Stimulated activated CD4-positive, alpha-beta T cell treated with anti-CD3 and anti-CD28 coated beads, Interleukin-15, amount 100 ng/mL, for 1 hour (primary cell): ENCODE measurements at places on chromosomes 16 and 17.

DNA sequence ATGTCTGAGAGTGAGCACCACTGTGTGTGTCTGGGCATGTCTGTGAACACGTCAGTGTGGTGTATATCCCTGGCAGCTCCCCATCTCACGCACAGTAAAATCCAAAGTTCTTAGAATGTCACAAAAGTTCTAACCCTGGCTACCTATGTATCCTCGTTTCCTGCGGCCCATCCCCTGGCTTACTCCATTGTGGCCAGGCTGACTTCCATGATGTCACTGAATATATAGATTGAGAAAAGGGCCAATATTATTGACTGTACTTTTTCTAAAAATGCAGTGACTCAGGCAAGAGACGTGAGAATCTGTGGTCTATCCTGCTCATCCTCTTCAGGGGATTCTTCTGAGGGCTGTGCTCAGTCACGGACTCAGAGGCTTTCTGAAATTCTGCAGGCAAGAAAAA lies 963 bp upstream of the METTL22 start:
- DNase-seq: no peak

- DNase-seq: no peak
Measured at GRCh38 chr16:84597528-84597896, 20.4 kb downstream of the COTL1 start.

- DNase-seq: no peak
Measured at GRCh38 chr17:77146246-77146632, 5.5 kb downstream of the SEC14L1 start.

- no peak for DNase-seq
Measured at GRCh38 chr17:16155536-16155935, 59.8 kb downstream of the NCOR1 start.

- no peak for DNase-seq
Measured at GRCh38 chr16:25838724-25839186, 147.0 kb downstream of the HS3ST4 start.

GRCh38 chr17:59776577-59776976 lies 69.1 kb downstream of the VMP1 start:
- no peak for DNase-seq

DNA sequence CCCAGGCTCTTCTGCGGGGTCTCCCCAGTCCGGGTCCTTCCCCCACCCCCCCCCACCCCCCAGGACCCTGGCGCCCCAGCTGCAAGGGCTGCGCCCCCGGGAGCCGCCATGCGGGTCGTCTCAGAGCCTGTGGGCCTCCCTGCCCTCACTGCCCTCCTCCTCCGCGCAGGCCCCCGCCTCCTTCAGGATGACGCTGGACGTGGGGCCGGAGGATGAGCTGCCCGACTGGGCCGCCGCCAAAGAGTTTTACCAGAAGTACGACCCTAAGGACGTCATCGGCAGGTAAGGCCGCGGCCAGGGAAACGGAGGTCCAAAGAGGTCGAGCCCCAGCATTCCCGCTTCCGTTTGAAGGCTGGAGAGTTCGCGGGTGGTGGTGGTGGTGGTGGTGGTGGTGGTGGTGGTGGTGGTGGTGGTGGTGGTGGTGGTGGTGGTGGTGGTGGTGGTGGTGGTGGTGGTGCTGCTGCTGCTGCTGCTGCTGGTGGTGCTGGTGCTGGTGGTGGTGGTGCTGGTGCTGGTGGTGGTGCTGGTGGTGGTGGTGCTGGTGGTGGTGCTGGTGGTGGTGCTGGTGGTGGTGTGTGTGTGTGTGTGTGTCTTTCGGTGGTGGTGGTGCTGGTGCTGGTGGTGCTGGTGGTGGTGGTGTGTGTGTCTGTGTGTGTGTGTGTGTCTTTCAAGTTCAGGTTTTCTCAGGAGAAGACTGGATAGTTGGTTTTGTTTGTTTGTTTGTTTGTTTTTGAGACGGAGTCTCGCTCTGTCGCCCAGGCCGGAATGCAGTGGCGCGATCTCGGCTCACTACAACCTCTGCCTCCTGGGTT lies 615 bp downstream of the PHKG2 start:
- no peak for DNase-seq

GRCh38 chr17:74678541-74678940 lies 34.2 kb downstream of the CD300LF start:
- no peak for DNase-seq

DNA sequence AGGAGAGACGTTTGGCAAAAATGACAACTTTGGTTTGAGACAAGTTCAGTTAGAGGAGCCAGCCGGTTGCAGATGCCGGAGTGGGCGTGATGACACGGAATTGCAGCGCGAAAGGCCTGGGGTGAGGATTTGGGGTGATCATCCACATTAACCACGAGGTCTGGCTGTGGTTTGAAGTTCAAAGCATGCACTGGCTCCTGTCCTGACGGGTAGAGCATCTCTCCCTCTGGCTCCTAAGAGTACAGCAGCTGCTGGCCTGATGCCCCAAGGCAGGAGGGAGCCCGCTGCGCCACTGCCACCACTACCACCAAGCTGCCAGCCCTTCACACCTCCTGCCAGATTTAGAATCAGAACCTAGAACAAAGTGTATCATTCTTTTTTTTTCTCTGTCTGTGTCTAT lies 3.7 kb downstream of the RHBDL3 start:
- no peak for DNase-seq

DNA sequence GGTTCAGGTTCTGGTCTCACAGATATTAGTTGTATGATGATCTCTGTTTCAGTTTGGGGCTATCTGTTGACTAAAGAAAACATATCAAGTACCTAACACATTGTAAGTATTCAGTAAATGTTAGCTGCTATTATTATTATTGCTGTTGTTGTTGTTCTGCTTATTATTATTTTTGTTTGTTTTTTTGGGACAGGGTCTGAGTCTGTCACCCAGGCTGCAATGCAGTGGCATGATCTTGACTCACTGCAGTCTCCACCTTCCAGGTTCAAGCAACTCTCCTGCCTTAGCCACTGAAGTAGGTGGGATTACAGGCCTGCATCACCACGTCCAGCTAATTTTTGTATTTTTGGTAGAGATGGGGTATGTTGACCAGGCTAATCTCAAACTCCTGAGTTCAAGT lies 44.5 kb downstream of the ARHGAP17 start:
- DNase-seq: no peak

DNA sequence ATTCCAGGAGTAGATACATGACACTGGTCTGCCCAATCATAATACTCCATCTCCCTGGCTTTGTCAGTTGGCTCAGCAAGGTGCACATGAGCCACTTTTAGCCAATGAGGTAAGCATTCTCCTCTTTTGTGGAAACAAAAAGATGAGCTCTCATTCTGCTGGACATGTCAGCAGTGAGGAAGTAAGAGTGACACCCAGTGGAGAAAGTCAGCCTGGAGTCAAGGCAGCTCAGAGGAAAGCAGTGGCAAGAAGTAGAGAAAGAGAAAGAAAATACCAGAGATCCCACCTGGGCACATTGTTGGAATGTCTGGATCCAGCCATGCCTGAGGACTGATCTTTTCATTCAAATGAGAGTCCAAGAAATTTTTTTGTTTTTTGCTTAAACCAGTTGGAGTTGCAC lies 496.9 kb upstream of the C16orf82 start:
- no peak for DNase-seq

- no peak for DNase-seq
Measured at GRCh38 chr16:21056396-21056795, 94.2 kb downstream of the DNAH3 start.

GRCh38 chr16:55651841-55652824 lies 3.7 kb upstream of the SLC6A2 start:
- DNase-seq: no peak

DNA sequence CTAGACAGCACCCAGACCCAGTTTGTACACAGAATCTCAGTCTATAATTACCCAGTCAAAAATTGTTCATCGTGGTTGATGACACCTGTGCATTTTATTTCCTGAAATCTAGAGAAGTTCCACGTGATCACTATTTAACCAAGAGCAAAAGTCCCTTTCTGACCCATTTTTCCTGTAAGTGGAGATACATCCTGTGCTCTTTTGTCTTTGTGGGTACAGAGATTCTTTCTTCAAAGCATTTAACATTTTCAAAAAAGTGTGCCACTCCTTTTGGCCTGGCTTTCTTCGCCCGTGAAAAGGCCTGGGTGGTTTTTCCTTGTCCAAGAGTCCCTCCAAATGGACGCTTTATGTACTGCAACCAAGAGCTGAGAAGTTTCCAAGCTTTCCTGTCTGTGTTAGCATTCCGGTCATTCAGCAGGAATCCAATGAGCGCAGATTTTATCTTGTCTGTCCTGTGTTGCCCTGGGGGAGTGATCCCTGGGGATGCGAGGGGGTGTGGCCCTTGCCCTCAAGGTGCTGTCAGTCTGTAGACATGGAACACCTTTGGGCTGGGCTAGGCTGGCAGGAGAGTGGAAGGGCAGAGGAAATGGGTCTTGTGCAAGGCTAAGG lies 161.1 kb upstream of the CACNG5 start:
- DNase-seq: peak; percentile 32

- DNase-seq: no peak
Measured at GRCh38 chr17:17507465-17508011, 11.3 kb upstream of the RASD1 start.

GRCh38 chr17:66541461-66542128 lies 239.2 kb downstream of the PRKCA start:
- no peak for DNase-seq

- DNase-seq: peak; percentile 38
Measured at GRCh38 chr17:46192439-46193150, 634 bp downstream of the KANSL1 start.

DNA sequence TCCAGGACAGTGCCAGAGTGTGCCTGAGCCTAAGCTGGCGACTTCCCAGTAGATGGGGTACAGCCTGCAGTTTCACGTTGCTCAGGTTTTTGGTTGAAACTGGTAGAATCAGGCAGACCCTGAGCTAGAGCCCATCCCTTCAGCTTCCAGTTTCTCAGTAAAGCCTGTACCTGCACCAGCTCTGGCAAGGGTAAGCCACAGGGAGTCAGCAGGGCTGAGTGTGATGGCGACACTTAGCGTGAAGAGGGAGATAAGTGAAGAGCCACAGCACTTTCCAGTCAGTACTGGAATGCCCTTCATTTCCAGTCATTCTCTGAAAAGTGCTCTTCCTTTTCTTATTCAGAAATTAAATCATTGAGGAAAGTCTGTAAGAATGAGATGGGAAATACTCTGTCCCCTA lies 22.4 kb downstream of the PLD6 start:
- DNase-seq: no peak

GRCh38 chr17:55264645-55265298 lies at the start of gene HLF:
Gene HLF (plus strand): TSS chr17:55264960. CDS start chr17:55265485, 525 bp downstream.
- peak; percentile 56 for DNase-seq

- DNase-seq: peak; percentile 37
Measured at GRCh38 chr16:89409161-89409711, 81.1 kb downstream of the ANKRD11 start.

- no peak for DNase-seq
Measured at GRCh38 chr17:62725791-62726249, 82.3 kb downstream of the MARCHF10 start.

GRCh38 chr17:29061036-29061435 lies 18.1 kb downstream of the PIPOX start:
- no peak for DNase-seq

GRCh38 chr17:62388856-62389255 lies 8.5 kb downstream of the EFCAB3 start:
- DNase-seq: no peak

GRCh38 chr17:7922845-7923628 lies 6.6 kb downstream of the KCNAB3 start:
- peak; percentile 75 for DNase-seq

DNA sequence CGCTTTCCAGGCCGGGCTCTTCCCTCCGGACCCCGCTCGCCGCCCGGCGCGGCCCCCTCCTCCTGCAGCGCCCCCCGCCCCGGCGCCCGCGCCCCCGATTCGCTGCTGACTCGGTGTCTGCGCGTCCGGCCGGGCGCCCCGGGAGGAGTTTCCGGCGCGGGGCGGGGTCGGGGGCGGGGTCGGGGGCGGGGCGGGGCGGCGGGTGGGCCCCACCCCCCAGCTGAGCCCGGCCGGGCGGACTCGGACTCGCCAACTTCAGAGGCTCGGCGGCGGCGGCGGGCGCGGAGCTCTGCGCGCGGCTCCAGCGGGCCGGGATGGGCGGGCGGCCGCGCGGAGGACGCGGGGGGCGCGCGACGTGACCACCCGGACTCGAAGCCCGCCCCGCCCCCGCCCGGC lies at the start of gene METRNL:
TSS of gene METRNL (plus strand) at position 258 of the 396 bp plus-strand sequence. CDS start 207 bp downstream, outside the sequence.
- DNase-seq: peak; percentile 36

DNA sequence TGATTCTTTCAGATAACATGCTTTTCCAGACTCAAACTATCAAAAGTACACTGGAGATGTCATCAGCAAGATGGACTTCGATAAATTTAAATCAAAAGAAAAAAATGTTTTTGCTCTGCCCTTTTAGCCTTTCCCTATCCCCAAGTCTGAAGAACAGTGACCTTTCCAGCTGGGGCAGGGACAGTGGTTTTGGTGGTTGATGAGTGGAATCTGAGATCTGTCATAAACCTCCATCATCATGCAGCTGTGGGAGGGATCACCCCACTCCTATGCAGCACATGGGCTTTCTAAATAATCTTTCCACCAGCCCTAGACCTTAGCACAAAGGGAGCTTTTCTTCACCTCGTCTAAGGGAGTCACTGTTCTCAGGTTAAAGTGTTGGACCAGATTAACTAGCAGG lies 869.5 kb upstream of the SOX9 start:
- DNase-seq: no peak

GRCh38 chr16:4319454-4320421 lies 3.9 kb downstream of the GLIS2 start:
- no peak for DNase-seq

DNA sequence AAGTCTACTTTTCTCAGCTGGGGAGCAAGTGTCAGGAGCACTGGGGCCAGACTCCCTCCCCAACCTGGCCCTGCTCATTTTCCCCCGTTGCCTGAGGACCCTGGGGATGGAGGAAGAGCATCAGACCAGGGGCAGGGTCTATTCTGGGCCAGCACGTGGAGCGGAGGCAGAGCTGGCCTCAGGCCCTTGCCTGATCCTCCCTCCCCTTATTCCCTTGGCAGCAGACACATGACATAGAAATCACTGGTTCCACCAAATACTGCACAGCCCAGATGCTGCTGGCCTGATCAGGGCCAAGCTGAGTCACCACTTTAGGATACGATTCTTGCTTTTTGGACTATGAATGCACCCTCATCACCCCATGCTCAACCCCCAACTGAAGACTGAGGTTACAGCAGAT lies 15.8 kb upstream of the AGRP start:
- DNase-seq: no peak

GRCh38 chr16:50878966-50879615 lies 137.2 kb downstream of the CYLD start:
- no peak for DNase-seq

DNA sequence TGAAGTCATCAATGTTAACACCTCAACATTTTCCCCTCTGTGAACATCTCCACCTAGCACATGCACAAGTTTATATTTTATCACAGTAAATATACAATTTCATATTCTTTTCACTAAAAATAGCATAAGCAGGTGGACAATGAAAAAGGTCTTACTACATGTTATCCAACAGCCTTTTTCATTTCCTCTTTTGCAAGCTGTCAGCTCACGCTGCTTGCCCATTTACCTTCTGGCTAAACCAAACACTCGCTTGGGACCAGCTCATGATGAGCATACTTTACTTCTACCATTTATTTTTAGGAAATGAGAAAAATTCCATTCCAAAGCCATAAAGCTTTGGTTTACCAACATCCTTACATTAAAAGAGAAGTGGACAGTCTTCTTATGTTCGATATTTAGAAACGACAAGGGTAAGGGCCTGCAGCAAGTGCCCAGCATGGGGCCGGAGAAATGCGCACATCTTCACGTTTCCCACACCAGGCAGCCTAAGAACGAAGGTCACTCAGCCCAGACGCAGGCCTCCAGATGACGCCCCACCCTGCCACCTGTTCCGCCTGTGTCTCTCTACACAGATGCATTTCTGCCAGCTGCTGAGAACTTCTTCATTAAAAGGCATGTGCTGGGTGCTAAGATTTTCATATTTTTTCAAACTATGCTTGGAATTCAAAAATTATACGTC lies 13.9 kb downstream of the SNN start:
- no peak for DNase-seq
